Right hindlimb (tissue), 1 donor: ENCODE measurements at places on chromosomes 1 and 21.
A peak's percentile ranks its signal among the peaks of the same experiment; 100 is the strongest.

DNA sequence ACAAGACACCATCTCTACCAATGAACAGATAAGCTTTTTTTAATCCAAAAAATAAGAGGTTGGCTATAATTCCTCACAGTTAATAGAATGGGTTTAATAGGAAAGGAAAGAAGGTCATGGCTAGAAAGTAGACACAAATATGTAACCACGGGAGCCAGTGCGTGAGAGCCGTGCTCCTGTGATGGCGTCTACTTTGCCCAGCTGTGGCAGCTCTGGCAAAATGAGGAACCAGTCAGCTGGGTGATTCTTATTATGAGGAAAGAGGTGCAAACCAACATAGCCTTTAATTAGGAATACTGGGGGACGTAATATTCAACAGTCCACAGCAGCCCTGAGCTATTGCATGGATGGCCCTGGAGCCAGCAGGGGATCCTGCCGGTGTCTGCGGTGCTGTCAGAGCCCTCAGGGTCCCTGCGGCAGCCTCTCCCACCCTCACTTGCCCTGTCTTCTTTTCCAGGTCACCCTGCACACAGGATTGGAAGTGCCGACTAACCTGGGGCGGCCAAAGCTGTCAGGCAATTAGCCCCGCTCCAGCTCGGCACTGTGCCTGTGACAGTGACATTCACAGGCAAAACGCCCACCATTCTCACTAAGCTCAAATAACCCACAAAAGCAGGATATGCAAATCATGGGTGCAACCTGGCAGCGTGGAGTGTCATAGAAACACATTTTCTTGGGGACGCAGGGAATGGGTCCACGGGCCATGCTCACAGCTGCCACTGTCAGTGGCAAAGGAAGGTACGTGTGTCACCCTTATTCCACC, 25.9 kb upstream of the GNPAT start:
- DNase-seq, result no peak

- no peak for DNase-seq
Observed at GRCh38 chr1:113647164-113647563, 112.1 kb downstream of the PHTF1 start.

GRCh38 chr1:162070094-162070748, 730 bp downstream of the NOS1AP start:
- DNase-seq, result peak; percentile 34

DNA sequence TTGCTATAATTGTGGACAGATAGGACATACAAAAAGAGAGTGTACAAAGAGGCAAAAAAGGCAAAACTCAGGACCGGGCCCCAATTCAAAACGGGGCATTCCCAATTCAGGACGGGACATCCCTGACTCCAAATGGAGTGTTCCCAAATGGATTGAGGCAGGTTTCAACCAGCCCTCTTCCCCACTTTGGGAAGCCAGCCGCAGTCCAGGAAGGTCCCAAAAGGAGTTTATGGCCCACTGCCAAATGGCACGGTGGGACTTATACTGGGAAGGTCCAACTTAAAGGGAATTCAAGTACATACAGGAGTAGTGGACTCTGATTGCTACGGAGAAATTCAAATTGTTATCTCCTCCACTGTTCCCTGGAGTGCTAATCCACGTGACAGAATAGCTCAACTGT, 3.5 kb upstream of the ZNF669 start:
- DNase-seq, result no peak

DNA sequence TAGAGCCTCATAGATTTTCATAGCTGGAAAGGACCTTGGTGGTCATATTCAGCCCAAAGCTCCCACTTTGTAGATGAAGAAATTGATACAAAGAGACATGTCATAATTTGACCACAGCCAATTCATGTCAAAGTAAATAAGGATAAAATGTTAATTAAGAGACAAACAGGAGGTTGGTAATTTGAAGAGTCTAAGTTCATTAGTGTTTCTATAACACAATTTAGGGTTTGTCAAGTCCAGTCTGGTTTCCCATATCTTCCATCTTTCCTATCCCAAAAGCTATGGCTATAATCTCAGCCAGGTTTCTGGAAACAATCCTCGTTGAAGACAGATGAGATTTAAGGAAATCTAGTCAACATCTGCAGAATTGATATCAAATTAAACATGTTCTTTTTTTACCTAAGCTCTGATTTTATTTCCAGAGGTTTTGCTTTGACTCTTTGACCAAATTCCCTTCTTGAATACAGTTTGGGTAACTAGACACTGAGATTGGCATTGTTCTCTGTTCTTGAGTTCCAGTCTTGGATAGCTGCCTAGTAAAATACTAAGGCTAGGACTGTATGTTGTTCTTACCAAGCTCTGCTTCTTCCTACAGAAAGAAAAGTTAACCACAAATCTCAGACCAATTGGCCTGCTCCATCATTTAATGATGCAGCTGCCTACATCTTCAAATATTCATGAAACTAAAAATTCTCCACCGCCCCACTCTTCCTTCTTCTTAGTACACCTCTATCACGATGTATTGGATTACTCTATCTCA, 62.0 kb downstream of the SLC44A5 start:
- DNase-seq, result no peak

DNA sequence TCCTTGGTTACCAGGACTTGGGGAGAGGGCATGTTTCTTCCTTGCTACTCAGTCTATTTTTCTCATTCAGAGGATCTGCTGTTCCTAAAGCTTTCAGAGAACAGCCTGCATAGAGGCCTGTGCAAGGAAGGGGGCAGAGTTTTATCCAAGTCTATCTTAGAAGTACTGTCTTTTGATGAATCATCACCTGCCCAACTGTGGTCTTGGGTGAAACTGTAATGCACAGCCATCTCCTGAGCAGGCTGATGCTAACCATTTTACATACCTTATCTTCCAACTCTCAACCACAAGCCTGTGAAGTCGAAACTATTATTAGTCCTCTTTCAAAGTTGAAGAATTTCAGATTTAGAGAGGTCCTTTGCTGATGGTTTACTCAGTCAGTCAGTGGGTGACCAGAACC, 368.0 kb downstream of the HHAT start:
- no peak for DNase-seq

DNA sequence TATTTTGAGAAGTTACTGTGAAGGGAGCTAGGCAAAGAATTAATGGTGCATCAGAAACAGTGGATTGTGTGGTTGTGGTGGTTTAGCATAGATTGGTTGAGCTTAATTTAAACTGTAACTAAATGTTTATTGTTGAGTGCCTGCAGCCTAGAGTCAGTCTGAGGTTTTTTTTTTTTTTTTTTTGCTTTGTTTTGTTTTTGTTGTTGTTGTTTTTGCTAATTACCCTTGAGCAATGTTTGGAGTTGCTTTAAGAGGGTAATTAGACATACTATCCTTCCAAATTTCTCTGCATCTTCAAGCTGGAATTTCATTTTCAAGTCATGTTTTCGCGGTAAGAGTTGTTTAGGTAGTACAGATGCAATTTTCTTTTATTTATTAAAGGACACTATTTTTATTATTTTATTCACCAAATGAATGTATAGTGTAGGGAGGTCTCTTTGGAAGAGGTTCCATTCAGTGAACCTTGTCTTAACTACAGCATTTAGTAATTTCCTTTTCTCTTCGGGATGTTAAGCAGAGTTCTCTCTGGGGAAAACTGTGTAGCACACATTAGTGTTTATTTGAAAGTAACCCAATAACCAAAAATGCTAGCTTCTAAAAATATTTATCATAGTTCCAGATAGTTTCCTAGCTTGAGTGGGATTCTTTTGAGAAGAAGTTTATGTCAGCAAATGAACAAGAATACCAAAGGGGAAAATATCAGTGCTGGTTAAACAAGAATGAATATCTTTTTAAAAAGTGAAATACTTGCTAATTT, 82.3 kb downstream of the CLIC4 start:
- no peak for DNase-seq

DNA sequence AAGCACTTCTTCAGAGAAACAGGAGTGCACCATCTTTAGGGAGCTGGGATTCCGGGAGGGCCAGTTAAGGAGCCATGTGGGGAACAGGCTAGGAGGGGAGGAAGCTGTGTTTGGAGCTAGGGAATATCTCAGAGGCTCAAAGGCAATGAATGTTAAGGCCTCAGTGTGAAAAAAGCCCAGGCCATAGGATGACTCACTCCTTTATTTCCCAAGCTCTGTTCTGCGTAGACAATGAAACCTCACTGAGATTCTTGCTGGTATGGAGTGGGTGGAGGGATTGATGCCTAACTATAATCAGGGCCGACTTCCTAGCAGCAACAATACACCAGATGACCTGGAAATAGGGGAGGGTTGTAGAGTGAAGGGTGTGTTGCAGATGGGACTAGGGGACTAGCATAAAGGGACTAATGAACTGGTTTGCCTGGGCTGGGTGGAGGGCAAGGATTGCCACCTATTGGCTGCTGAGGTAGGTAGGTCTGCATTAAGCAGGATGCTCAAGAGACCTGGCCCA, 2.1 kb downstream of the GNAT2 start:
- DNase-seq, result no peak

DNA sequence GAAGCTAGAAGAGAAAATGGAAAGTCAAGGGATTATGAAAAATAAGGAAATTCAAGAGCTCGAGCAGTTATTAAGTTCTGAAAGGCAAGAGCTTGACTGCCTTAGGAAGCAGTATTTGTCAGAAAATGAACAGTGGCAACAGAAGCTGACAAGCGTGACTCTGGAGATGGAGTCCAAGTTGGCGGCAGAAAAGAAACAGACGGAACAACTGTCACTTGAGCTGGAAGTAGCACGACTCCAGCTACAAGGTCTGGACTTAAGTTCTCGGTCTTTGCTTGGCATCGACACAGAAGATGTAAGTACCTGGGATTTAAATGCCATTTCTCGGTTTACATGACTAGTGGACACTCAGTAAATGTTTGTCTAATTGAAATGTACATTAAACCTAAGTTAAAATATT, 40.0 kb downstream of the CENPF start:
- DNase-seq, result no peak
